ENCODE measurements at places on chromosomes 3 and 15. TPM values are rescaled to one million over a fixed set of nuclear protein-coding genes. Genes with fewer than 3 reads are reported as not detected.

- DNase-seq, result no peak
Measured at GRCh38 chr3:49349348-49350114, 8.6 kb downstream of the GPX1 start.

- no peak for DNase-seq
Measured at GRCh38 chr3:12231431-12231830, 57.4 kb upstream of the PPARG start.

DNA sequence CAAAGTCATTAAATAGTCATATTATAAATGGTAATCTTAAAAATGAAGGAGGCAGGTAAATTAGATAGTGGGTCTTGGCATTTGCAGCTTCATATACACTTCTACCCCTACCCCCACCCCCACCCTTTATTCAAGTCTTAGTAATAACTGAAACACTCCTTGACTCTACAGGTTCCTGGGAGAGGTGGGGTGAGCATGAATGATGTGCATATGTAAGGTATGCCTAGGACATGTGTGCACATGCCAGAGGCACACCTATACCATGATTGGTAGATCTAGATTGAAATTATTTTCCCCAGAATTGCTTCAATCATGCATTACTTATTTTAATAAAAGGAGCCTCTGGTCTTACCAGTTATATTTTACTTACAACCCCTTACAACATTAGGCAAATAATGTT, 40.1 kb upstream of the PDCD6IP start:
- DNase-seq, result no peak

- no peak for DNase-seq
Measured at GRCh38 chr15:99210334-99210733, 39.0 kb downstream of the TTC23 start.

GRCh38 chr3:146705225-146705624, 100.1 kb upstream of the PLSCR5 start:
- DNase-seq, result no peak

DNA sequence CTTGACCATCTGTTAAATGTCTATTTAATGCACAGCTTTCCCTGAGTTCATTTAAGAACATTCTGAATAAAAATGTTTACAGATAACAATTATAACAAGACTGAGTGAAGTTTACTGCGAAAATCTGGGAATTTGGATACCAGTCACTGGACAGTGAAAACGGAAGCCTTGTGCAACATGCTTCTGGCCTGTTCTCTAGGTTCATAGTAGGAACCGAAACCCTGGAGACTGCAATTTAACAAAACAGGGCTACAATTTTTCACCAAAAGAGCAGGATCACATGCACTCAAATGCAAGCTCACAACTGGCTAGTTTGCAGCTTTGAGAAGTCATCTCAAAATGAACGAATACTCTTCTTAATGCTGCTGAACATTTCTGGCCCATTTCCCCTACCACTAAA, 435.9 kb downstream of the NR2F2 start:
- no peak for DNase-seq

DNA sequence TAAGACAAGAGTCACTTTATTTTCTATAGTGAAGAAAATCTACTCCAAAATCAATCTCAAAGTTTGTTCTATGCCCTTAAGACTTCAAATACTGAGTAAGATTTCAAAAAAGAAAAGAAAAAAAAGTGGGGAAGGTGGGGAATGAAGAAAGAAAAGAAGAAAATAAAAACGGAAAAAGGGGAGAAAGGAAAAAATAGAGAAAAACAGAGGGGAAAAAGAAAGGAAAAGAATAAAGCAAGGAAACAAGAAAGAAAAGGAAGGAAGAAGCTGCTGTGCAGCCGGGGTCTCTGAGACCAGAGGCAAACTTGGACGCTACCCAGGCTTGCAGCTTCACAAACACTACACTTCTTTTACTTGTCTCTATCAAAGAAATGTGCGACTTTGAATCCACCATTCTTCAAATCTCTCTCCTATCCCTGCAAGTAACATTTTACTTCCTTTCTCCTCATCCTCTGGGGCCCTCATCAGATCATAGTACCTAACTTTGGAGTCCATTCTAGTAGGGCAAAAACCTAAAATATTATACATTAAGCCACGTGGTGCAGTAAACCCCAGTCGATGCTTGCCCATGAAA, 279.8 kb downstream of the FOXP1 start:
- DNase-seq, result no peak

DNA sequence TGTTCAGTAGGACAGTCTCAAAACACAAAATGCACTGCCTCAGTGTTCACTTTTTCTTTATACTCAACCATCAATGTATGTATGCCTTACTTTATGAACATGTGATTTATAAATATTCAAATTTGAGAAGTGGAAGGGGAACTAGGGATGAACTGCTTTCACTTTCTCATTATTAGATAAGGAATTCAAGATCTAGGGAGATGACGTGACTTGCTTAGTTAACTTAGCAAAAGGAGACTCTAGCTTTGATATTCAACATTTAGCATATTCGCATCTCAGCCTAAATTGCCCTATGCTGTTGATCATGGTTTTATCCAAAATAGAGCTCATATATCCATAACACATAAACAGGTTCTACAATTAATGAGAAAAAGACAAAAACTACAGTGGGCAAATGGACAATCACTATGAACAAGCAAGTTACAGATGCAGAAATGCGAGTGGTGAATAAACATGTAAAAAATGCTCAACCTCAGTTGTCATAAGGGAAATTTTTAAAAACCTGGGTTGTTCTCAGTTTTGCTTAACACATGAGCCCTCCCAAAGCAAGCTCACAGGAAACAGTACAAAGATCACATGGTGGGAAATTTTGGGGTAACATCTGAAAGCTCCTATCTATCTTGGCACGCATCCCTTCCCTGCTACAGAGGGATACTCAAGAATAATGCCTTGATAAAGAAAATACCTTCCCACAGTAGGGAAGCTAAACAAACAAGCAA, 269.8 kb downstream of the THRB start:
- no peak for DNase-seq

DNA sequence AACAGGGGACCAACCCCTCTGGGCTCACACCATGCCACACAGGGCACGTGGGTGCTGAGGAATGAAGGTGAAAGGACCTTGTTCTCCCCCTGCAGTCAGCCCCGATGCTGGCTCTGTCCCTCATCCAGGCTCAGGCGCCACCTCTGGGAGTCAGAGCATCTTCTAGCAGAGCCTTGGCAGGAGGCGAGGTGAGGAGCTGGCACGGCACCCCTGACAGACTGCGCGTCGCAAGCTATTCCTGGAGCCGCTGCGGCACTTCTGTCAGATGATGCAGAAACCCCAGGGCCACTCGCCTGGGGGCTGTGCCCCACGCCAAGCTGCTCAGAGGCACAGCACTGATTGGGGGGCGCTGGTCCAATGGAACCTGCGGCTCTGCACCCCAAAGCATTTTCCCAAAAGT, 62.0 kb downstream of the MGLL start:
- DNase-seq, result no peak

DNA sequence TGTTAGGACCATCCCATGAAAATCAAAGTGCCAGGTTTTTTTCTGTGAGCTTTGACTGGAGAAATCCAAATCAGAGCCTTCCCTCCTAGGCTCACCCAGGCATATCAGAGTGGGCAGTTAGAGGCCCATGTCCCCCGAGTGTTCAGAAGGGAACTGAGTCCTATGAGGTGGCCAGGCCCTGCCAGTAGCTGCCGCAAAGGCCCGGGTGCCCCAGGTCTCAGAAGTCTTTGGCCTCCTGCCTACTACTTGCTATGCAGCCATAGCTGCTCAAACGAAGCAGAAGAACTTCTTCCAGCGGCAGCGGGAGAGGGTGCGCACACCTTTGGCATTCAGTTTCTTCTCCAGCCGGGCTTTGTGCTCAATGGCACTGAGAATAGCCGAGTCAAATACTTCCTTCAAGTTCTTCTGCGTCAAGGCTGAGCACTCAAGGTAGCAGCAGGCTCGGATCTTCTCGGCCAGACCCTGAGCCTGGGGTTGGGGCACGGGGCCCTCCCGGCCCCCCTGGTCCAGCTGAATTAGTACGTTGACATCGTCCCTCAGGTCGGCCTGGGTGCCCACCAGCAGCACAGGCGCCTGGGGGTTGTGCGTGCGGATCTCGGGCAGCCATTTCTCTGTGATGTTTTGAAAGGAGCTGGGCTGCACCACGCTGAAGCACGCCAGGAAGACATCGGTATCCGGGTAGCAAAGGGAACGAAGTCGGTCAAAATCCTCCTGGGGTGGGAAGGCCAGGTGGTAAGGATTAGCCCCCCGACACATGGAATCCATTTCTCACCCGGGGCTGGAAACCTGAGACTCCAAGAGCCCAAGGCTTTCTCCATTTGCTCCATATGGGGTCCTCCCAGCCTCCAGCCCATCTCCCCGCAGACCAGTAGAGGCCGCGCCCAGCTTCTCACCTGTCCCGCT, 992 bp downstream of the RHOV start:
- no peak for DNase-seq

DNA sequence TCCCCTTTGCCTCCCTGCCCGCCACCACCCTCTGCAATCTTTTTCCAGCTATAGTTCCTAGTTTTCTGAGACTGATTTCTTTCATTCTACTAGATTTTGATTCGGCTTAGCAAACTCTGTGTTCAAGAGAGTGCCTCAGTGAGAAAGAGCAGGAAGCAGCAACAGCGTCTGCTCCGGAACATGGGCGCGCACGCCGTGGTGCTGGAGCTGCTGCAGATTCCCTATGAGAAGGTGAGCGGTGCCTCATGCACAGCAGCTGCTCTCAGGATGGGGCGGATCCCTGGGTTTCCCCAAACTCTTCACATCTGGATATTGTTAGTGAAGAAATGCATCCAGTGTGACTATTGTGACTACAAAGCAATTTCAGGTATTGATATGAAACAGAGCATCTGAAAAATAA, 191.8 kb downstream of the ITPR1 start:
- DNase-seq, result no peak

The CNTN6 gene
- polyA plus RNA-seq, result 2.2 TPM

The CADM2 gene
- polyA plus RNA-seq, result 1.0 TPM

The GPR62 gene
- 0.37 TPM for polyA plus RNA-seq

The MESP2 gene
- polyA plus RNA-seq, result 0.53 TPM

The NOX5 gene
- polyA plus RNA-seq, result 0.48 TPM

The KNG1 gene
- polyA plus RNA-seq, result 150 TPM

The SLC28A2 gene
- polyA plus RNA-seq, result 0.46 TPM
